ENCODE measurements at places on chromosomes 12 and 14.

DNA sequence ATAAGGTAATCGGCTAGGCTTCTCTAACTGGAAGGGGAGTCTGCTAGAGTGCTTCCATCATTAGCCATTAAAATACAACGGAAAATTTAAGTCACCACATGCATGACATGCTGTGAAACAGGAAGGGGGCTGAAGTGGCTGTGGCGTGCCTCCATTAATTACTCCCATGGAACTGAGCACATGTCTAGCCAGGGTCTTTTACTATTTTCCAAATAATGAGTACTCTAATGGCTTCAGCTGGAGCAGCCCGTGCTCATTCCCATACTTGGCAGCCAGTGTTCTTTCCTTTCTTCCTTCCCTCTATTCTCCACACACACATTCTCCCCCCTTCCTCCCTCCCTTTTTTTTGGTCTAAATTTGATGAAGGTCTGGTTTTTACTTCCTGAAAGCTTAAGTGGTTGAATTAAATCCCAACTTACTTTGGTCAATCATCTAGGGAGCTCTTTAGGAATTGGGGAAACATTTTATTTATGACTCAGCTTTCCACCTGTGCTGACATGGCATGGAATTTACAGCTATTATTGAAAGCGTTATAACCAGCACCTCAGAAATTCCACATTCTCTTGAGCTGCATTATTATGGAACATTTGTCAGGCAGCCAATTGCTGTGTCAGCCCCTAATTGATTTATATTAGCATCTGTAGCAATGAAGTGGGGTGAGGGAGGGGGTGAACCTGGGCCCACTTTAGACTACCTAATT, 72.3 kb downstream of the LRIG3 start:
- no peaks in the 10 kb centered on the region for H3K4me1 ChIP-seq
- no peaks in the 10 kb centered on the region for H3K36me3 ChIP-seq
- no peak overlapping the region for H3K4me3 ChIP-seq
- no peak for DNase-seq
- no peaks in the 10 kb centered on the region for H3K27me3 ChIP-seq

GRCh38 chr14:49615776-49616175, 4.7 kb downstream of the RPL36AL start:
- no peak overlapping the region for H3K27ac ChIP-seq
- no peaks in the 10 kb centered on the region for H3K27me3 ChIP-seq
- peaks cover 60% of the 10 kb centered on the region for H3K36me3 ChIP-seq
- no peak overlapping the region for H3K4me3 ChIP-seq

DNA sequence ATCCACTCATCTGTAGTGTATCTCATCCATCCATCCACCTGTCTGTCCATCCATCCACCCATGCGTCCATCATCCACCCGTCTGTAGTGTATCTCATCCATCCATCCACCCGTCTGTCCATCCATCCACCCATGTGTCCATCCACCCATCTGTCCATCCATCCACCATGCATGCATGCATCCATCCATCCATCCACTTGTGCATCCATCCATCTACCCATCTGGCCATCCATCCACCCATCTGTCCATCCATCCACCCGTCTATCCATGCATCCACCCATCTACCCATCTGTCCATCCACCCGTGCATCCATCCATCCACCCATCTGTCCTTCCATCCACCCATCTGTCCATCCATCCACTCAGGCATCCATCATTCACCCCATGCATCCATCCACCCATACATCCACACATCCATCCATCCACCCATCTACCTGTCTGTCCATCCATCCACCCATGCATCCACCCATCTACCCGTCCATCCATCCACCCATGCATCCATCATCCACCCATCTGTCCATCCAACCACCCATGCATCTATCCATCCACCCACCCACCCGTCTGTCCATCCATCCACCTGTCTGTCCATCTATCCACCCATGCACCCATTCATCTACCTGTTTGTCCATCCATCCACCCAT, 28.5 kb downstream of the FBRSL1 start:
- no peaks in the 10 kb centered on the region for H3K27me3 ChIP-seq
- no peak for DNase-seq
- H3K27ac ChIP-seq: no peak overlapping the region
- no peak overlapping the region for H3K4me3 ChIP-seq
- peaks cover 27% of the 10 kb centered on the region for H3K36me3 ChIP-seq
- peaks cover 2% of the 10 kb centered on the region for H3K4me1 ChIP-seq

GRCh38 chr14:64217308-64217707, 76.9 kb downstream of the ESR2 start:
- H3K4me1 ChIP-seq: no peaks in the 10 kb centered on the region
- no peak overlapping the region for H3K4me3 ChIP-seq
- peaks cover 68% of the 10 kb centered on the region for H3K36me3 ChIP-seq
- H3K27me3 ChIP-seq: no peaks in the 10 kb centered on the region
- no peak for DNase-seq
- H3K27ac ChIP-seq: no peak overlapping the region

- H3K36me3 ChIP-seq: no peaks in the 10 kb centered on the region
- no peak for DNase-seq
- no peak overlapping the region for H3K4me3 ChIP-seq
Observed at GRCh38 chr12:80714846-80715245, 1.9 kb upstream of the MYF5 start.

DNA sequence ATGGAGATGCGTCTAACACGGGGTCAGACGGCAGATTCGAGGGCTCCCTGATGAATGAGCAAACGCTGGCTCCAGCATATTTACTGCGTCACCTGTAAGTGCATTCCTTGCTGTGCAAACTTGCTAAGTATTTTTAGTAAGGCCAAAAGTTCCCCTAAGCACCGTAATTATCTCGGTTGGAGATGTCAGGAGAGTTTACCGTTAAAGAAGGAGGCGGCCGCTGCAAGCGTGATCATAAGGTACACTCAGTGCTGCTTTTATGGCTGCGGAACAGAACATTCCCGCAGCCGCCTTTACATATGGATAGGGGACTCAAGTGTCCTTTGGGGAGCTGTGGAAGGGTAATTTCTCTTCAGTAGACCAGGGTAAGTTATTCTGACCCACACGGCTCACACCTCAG, 175.6 kb downstream of the GLT1D1 start:
- H3K36me3 ChIP-seq: no peaks in the 10 kb centered on the region
- no peak overlapping the region for H3K4me3 ChIP-seq
- H3K4me1 ChIP-seq: no peaks in the 10 kb centered on the region

DNA sequence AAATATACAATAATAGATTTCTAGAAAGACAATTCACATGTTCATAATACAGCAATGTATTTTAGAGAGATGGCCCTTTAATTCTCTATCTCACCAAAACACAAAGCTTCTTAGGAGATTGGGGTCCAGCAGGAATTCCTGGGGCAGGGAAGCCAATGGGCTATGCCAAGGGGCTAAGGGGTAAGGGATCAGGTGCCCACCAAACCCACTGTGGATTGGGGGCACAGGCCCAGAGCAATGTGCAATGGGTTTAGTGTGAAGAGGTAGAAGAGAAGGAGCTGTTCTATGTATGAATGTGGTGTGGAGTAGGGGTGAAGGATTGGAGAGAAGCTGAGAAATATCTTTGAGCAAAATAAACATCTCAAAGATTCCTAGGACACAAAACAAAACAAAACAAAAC, 2.6 kb downstream of the HOXC13 start:
- H3K4me3 ChIP-seq: no peak overlapping the region
- H3K27me3 ChIP-seq: peaks cover 92% of the 10 kb centered on the region
- no peak for DNase-seq
- H3K36me3 ChIP-seq: peaks cover 2% of the 10 kb centered on the region
- H3K27ac ChIP-seq: no peak overlapping the region
- H3K4me1 ChIP-seq: no peaks in the 10 kb centered on the region

DNA sequence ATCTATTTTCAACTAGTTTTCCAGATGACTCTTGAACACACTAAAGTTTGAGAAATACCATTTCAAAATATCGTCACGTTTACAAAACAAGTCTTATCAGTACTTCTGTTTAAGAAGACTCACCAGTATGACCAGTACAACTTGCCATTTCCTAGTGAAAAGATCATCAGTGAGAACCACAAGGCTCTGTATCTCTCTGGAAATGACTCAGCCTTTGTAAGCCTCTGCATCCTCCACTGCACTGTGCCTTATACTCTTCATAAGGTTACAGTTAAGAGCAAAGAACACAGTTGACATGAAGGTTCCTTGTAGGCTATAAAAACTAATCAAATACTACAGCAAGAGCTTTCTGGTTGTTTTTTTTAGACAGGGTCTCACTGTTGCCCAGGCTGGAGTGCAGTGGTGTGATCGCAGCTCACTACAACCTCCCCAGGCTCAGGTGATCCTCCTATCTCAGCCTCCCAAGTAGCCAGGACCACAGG, 5.7 kb upstream of the VTI1B start:
- peak overlapping the region; percentile 47 for H3K27ac ChIP-seq
- peak; percentile 43 for DNase-seq
- peaks cover 50% of the 10 kb centered on the region for H3K36me3 ChIP-seq
- H3K4me3 ChIP-seq: no peak overlapping the region

DNA sequence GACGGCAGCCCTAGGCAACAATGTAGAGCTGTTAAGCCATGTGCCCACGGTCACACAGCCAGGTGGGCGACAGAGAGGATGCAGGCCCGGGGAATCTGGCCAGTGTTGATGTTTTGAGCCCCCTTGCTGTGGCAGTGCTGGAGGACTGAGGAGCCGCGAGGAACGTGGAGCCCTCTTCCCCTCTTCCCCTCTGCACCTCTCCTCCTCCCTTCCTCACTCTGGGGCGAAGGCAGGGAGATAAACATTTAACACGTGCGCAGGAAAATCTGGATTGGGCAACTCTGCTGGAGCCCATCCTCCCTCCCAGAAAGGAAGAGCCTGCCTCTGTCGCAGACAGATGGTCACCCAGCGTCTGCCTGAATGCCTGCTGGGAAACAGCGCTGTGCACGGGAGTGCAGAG, 376.8 kb downstream of the FUT8 start:
- H3K36me3 ChIP-seq: no peaks in the 10 kb centered on the region
- no peak overlapping the region for H3K27ac ChIP-seq
- no peak for DNase-seq
- peaks cover 9% of the 10 kb centered on the region for H3K27me3 ChIP-seq
- H3K4me1 ChIP-seq: no peaks in the 10 kb centered on the region
- H3K4me3 ChIP-seq: no peak overlapping the region

GRCh38 chr14:24895622-24896021, 154.3 kb downstream of the STXBP6 start:
- no peak overlapping the region for H3K27ac ChIP-seq
- no peaks in the 10 kb centered on the region for H3K36me3 ChIP-seq
- no peaks in the 10 kb centered on the region for H3K27me3 ChIP-seq

DNA sequence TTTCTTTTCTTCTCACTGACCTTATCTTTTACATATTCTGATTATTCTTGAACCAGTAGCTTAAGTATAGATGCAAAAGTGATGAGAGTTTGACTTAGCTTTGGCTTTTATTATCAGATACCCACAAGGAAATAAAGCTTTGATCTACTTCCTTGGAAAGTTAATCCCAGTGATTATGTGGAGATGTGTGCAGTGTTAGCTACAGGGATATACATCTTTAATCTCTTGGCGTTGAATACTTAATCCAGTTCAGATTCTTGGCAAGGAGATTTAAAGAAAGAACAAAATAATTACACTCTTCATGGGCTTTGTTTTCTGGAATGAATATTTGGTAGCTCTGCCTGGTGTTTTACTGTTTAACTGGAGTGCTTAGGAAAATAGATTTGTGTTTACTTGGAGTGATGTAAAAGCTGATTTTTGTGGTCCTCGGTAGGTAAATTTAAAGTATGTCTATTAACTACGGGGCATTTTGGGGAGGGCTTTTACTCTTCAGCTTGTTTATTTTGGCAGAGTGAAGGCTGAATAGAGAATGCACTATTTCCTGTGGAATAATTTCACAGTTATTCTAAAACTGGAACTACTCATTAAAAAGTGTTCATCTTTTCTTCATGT, 150.1 kb upstream of the LRIG3 start:
- H3K4me3 ChIP-seq: no peak overlapping the region
- no peak overlapping the region for H3K27ac ChIP-seq
- no peaks in the 10 kb centered on the region for H3K27me3 ChIP-seq
- no peaks in the 10 kb centered on the region for H3K4me1 ChIP-seq

GRCh38 chr12:107929436-107929835, 154.9 kb downstream of the ASCL4 start:
- no peak for DNase-seq
- peaks cover 10% of the 10 kb centered on the region for H3K27me3 ChIP-seq
- H3K4me3 ChIP-seq: no peak overlapping the region
- no peaks in the 10 kb centered on the region for H3K4me1 ChIP-seq
- H3K36me3 ChIP-seq: no peaks in the 10 kb centered on the region

DNA sequence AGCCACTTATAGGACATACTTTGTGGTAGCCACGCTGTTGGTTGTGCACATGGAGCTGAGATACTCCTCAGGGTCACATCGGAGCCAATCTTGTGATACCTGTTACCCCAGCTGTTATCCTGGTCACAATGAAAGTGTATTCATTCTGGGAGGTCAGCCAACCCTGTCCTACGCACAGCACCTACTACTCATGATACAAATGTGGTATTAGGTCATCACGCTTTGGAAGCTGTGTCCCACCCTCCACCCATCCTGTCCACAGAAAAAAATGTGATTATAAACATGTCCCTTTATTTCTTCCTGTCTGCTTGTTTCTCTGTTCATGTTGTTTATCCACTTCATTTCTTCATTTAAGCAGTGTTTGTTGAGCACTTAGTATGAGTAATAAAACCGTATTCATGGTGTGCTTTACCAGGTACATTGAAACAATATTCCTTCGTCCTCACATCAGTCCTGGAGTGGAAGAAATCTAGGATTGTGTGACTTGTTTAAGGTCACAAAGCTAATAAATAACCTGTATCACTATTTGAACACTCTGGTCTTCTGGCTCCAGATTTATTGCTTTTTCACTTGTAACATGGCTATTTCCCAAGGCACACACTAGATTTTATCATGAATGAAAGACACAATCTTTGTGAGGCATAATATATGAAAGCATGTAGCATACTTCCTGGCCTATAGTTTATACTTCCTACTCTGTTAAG, 73.1 kb downstream of the DERA start:
- H3K27me3 ChIP-seq: no peaks in the 10 kb centered on the region
- H3K36me3 ChIP-seq: peaks cover 30% of the 10 kb centered on the region
- H3K27ac ChIP-seq: no peak overlapping the region
- H3K4me3 ChIP-seq: no peak overlapping the region
- no peak for DNase-seq
- H3K4me1 ChIP-seq: peaks cover 13% of the 10 kb centered on the region

All from activated CD4-positive, alpha-beta T cell treated with anti-CD3 and anti-CD28 coated beads, Interleukin-2, amount 10 ng/mL, durations not matched to agents 7 days and 5 days (primary cell).